ENCODE measurements at places on chromosomes 2 and 18. TPM values are rescaled to one million over a fixed set of nuclear protein-coding genes. Genes with fewer than 3 reads are reported as not detected.

RAB17 gene
- 7.8 TPM for total RNA-seq

- no peak for ATAC-seq
These were observed 404.1 kb downstream of the ZEB2 start for GRCh38 chr2:144115739-144116291.

SPDYA gene
- total RNA-seq = 0.92 TPM

GRCh38 chr2:80255918-80256781 is 48.4 kb downstream of the LRRTM1 start:
- ATAC-seq = no peak

DNA sequence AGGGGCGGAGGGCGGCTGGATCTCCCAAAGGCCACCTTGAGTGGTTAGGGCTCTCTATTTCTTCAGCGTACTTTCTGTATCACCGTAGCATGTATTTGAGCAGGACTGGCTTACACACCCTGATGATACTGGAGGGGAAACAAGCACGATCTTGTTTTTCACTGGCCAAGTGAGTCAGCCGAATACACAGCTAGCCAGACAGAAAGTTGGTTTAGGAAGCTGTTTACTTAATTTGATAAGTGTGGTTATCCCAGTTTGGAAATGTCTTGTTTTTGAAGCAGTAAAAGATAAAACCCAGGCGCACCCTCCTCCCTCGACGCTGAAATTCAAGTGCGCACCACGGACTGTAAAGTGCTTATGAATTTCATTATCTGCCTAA is 582 bp downstream of the RIOK3 start:
- peak; percentile 83 for ATAC-seq

DNA sequence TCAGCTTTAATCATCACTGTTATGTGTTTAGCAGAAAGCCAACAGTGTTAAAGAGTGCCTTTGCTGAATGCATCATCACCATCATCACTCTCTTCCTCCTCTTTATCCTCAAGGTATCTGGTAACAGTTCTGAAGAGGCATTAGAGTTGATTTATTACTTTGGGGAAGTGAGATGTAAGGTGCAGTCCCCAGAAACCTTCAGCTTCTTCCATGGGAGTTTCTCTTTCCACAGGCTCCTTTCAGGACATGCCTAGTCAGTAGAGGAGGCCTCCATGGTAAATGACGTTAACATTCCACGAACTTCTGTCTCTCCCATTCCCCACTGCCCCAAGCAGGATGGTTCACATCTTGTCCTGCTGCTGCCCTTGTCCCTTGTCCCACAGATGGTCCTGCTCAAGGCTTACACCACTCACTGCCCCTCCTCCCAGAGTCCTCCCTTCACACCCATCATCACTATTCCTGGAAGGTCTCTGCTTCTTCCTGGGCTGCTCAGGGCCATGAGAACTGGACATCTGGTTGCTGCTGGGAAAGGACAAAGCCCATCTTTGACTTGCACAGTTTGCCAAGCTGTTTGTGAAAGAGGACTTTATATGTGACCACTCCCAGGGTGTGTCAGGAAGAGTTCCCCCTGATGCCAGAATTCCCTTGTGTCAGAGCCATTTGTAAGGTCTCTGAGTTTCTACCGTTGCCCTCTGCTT is 5.3 kb upstream of the REG1A start:
- ATAC-seq = no peak

DNA sequence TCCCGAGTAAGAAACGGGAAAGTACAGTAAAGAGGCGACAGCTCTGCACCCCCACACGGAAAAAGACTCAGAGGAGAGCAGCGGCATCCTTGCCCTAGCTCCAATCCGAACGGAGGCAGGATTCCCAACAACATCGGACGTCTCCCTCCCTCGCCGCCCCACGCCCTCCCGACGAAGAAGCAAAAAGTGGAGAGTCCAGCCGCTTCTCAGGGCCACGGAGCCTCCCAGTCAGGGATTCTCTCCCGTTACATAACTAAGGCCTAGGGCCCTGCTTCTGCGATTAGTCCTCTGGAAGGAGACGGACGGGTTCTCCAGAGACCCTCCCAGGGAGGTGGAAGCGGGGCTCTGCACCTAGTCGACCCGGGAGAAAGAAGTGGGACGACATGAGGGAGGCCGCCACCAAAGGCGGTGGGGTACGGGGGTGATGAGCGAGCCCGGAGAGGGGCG is 587 bp downstream of the SUMO1 start:
- ATAC-seq = peak; percentile 57

LAMA3 gene
- 40.1 TPM for total RNA-seq

GCG gene
- not detected for total RNA-seq

All from esophagus mucosa (tissue), 1 donor.